IPS DF 19.7 (cell line): ENCODE measurements at places on chromosomes 4 and X.

DNA sequence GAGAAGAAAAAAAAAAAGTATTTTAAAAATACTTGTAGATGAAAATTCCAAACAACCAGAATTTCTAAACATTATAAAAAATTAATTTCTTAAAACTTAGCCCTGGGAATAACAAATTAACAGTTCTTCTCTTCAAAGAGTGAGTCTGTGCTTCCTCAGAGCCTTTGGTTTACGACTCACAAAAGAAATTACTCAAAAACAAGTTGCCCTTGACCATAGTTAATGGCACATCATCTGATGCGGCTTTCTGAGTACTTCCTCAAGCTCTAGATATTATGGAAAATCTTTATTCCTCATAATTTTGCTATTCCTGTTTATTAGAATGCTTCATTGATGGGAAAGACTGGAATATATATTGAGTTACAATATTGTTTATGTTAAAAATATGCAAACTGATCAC is 23.7 kb downstream of the TAPT1 start:
- no peak for DNase-seq

- DNase-seq: no peak
Observed at GRCh38 chrX:65667503-65668376, at the start of gene MSN. Gene MSN (plus strand): TSS chrX:65667654. CDS start chrX:65667842, 188 bp downstream.

GRCh38 chrX:13271511-13271910 is 48.3 kb downstream of the ATXN3L start:
- DNase-seq: no peak

- no peak for DNase-seq
Observed at GRCh38 chrX:138026211-138026610, 460.3 kb downstream of the ZIC3 start.

DNA sequence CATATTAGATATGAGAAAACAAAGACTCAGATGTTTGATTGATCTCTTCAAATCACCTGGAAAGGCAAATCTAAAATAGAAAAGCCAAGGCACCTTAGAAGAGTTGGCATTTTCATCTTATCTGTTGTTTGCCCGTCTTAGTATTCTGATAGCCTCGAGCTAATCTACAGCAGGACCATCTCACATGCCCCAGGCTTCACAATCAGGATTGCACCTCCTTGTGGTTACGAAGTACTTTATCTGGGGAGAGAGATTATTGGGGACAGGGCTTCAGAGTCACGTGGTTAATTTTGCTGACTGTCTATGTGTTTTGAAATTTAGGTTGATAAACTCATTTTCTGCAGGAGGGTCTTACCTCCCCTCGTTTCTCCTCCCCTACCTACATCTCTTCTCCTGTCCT is 313.1 kb upstream of the ANXA10 start:
- DNase-seq: no peak

- no peak for DNase-seq
Observed at GRCh38 chrX:75273483-75273882, 402 bp upstream of the UPRT start.

DNA sequence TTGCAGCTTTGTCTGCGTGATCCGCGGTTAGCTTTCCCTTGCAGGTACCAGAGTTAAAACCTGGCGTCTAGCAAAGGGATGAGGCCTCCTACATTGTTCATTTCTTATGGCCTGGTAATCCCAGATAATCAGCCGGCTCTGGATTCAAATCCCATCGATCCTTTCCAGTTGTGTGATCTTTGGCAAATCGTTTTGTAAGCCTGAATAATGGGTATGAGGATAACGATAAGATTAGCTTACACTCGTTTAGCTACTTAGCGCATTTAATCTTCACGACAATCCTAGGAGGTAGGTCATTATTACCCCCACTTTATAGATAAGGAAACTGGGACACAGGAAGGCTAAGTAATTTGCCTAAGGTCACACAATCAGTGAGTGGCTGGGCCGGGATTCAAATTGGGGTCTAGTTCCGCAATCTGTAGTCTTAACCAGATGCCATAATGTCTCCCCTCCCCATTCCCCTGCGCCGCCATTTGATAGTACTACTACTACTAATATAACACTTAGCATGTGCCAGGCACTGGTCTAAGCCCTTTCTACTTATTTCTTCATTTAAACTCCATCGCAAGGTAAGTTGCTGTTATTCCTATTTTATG is 1.7 kb upstream of the UBA1 start:
- DNase-seq: no peak

DNA sequence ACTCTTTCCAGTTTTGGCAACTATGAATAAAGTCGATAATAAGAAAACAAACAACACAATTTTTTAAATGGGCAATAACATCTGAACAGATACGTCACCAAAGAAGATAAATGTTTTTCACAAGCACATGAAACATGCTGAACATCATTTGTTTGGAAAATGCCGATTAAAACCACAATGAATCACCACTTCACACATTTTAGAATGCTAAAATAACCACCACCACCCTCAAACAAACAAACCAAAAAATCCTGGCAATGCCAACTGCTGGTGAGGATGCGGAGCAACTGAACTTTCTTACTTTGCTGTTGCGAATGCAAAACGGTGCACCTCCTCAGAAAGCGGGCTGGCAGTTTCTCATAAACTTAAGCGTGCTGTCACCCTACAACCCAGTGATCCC is 115.9 kb downstream of the NSUN7 start:
- no peak for DNase-seq

GRCh38 chr4:337143-337931 is at the start of gene ZNF141:
Gene ZNF141 (plus strand): TSS chr4:337814. CDS start chr4:337984, 170 bp downstream.
- DNase-seq: peak; percentile 95
